ENCODE measurements at places on chromosomes 2 and 18.

DNA sequence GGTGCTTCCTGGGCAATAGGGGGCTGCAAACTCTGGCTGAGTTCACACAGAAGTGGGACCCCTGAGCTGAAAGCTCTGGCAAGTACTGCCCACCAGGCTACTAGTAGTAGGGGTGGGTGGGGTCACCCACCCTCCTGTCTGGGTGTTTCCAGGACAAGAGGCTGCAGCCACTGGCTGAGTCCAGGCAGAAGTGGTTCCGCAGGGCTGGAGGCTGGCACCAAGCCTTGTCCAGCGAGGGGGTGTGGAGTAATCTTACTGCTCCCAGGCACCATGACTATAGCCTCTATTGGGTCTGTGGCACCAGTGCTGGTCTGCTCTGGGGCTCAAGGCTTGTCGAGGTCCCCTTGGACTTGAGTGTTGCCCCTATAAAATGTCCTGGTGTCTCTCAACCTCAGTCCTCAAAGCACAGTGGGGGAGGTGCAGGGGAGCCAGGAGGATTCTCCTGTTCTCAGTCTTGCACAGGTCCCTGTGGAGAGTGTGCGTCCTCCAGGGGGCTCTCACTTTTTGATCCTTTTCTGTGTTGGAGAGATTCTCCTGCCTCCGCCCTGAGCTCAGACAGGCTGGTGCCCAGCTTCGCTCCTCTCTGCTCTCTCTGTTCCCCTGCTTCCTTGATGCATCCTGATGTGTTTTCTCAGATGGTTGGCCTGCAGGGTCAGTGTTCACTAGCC is 48.1 kb downstream of the NUP35 start:
- no peak for DNase-seq

- DNase-seq = no peak
Observed at GRCh38 chr18:74450626-74451025, 6.5 kb downstream of the DIPK1C start.

- DNase-seq = no peak
Observed at GRCh38 chr2:136257893-136258292, 139.9 kb upstream of the CXCR4 start.

DNA sequence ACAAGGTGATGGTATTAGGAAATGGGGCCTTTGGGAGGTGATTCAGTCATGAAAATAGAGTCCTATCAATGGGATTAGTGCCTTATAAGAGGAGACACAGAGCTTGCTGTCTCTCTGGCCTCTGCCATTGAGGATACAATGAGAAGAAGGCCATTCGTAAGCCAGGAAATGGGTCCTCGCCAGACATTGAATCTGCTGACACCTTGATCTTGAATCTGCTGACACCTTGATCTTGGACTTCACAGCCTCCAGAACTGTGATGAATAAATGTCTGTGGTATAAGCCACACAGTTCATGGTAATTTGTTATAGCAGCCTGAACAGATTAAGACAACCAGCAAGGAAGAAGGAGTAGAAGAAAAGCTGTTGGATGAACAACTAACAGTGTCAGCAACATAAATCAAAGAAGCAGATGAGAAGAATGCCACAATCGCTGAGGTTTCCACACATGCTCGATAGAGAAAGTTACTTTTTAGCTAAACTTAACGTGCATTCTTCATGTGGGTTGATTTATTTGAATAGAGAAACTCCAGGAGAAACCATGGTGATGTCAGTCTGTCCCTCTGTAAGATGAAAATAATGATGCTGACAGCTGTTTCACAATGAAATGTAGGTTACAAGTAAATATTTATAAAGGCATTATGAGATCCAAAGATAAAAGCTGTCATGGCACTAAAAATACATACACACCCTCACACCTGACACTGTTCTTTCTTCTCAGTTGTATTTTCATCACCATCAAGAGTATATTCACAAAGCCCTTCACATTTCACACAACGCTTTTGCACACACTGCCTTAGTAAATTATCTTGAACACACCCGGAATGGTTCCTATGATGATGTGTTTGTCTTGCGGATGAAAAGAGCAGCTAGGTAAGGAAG is 153.7 kb upstream of the NCK2 start:
- DNase-seq = no peak

DNA sequence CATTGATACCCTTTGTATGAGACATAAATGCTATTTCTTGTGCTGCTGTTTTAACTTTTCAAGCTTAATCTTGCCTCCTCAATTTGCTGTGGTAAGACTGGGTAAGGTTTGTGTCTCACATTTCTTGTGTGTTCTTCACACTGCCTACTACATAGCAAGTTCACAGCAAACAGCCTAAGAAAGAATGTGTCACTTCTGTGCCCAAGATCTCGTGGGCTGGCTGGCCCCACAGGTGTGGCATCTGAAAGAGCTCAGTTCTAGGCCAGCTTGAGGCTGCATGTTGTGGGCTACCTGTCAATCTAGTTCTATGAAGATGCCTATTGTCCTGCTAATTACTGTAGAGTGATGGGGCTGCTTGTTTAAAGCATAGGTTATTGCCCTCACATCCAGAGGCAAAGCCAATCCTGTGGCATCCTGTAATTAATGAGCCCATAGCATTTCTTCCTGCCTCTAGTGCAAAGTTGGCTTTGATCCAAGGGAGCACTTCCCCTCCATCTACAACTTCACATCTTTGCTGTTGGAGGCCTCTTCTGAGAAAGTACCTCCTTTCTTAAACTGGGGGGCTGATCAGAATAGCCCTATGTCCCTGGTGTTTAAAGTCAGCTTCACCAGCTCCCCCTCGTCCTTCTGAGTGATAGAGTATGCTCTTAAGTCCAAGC is 40.9 kb upstream of the ASPRV1 start:
- DNase-seq = peak; percentile 61

DNA sequence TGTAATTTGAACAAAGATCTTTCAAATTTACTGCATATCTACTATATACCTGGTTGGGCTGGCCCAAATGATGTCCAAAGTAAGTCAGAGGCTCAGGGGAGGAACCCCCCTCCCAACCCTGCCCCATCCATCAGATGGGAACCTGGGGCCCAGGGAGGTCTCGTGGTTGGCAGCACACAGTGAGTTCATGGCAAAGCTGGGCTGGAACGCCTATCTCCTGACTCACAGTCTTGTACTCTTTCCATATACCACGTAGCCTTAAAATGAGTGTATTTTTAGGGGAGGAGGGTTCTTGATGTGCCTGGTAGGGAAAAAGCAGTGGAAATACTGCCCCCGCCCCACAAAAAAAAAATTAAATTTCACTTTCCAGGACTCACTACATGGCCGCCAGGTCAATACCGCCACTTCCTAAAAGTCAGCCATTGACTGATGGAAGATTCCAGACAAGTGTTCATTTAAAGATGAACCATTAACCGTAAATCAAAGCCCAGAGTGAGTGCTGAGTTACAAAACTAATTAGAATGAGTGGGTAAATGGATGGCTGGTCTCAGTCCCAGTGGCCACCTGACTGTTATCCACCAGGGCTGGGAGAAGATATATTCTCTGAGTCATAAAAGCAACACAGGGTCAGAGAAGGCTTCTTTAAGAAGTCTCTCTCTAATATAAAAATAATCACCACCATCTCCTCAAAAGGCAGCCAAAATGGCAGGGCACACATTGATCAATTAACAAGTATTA is 80.5 kb downstream of the ZBTB7C start:
- DNase-seq = no peak

All from thymus (tissue), 14 donors.